Fibroblast of skin of scalp (primary cell): ENCODE measurements at places on chromosomes 6 and 20.
A peak's percentile ranks its signal among the peaks of the same experiment; 100 is the strongest.

DNA sequence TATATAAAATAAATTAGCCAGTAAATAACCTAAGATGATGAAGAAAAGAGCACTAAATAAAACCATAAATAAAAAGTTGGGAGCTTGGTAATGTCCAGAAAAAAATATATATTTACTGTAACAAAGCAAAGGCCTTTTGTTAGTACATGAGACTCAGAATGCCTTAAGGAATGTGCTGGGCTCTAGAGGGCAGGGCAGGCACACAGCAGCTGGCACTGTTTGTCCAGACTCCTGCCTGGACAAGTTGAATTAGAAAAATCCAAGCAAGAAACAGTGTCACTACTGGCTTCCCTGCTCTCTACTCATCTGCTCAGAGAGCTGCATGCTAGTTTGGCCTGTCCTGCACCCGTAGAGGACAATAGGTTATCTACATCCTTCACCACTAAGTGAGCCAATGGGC, 8.8 kb downstream of the DEFB129 start:
- peak; percentile 4 for DNase-seq

- no peak for DNase-seq
Measured at GRCh38 chr20:50799890-50800550, 5.2 kb downstream of the BCAS4 start.

GRCh38 chr6:158154816-158155215, 13.2 kb downstream of the SERAC1 start:
- DNase-seq: no peak

GRCh38 chr20:9508240-9508661, 6.1 kb upstream of the LAMP5 start:
- DNase-seq: no peak

GRCh38 chr6:116513224-116513875, 1.9 kb downstream of the CALHM5 start:
- no peak for DNase-seq

- no peak for DNase-seq
Measured at GRCh38 chr6:141726248-141726647, 406.5 kb upstream of the GJE1 start.
